ENCODE measurements at places on chromosomes 6 and 20. TPM values are rescaled to one million over a fixed set of nuclear protein-coding genes. Genes with fewer than 3 reads are reported as not detected.

The B3GAT2 gene
- not detected for total RNA-seq

The NHLRC1 gene
- 1.8 TPM for total RNA-seq

The EEF1A2 gene
- total RNA-seq, result 3.0 TPM

The DNMT3B gene
- total RNA-seq, result 0.85 TPM

The FGD2 gene
- total RNA-seq, result not detected

The FOXF2 gene
- 3.8 TPM for total RNA-seq

The SLC44A4 gene
- not detected for total RNA-seq

The NKAPL gene
- 1.8 TPM for total RNA-seq

The GABRR1 gene
- not detected for total RNA-seq

The PAX1 gene
- not detected for total RNA-seq

The ROMO1 gene
- total RNA-seq, result 352 TPM

The LRRC1 gene
- total RNA-seq, result 7.9 TPM

The MICA gene
- 76.7 TPM for total RNA-seq

The STX11 gene
- total RNA-seq, result 0.55 TPM

The SLC22A1 gene
- 0.92 TPM for total RNA-seq

The ID4 gene
- total RNA-seq, result 10.2 TPM

The TM9SF4 gene
- 39.6 TPM for total RNA-seq

The SLC26A8 gene
- 0.14 TPM for total RNA-seq

The ITPA gene
- total RNA-seq, result 30.3 TPM

The C20orf202 gene
- not detected for total RNA-seq

The CFAP61 gene
- total RNA-seq, result under 0.01 TPM

The SNAI1 gene
- 0.92 TPM for total RNA-seq

All from smooth muscle cell of bladder (primary cell).